Fibroblast of skin of right biceps (primary cell): ENCODE measurements at places on chromosomes 13 and 19.

DNA sequence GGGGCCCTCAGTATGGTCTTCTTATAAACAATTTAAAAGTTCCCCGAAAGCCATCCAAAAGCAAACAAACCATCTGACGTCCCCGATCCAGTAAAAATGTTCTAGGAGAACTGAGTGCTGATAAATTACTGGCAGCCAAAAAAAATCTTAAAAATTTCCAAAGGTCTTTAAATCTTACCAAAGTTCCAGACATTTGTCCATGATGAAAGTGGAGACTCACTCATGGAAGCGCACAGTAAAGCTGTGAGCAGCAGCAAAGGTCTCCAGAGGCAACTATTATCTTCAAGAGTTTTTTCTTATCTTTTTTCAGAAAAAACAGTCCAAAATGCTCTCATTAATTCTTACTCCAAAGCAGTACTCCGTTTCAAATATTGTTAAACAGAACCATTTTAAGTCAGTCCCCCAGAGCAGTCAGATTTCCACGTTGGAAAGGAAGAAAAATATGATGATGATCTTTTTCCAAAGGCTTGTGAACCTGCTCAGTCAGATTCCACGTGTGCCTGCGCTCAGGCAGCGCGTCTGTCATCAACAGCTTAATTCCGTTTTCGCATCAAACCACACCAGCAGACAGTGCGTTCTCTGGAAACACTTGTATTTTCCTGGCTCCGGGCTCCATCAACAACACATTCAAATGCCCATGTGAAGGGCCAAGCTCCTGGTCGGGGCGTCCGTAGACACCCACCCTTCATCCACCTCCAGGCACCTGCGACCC, 85.4 kb downstream of the COL4A1 start:
- no peak for DNase-seq

GRCh38 chr13:74771964-74772363, 637.8 kb upstream of the KLF12 start:
- peak; percentile 90 for DNase-seq

DNA sequence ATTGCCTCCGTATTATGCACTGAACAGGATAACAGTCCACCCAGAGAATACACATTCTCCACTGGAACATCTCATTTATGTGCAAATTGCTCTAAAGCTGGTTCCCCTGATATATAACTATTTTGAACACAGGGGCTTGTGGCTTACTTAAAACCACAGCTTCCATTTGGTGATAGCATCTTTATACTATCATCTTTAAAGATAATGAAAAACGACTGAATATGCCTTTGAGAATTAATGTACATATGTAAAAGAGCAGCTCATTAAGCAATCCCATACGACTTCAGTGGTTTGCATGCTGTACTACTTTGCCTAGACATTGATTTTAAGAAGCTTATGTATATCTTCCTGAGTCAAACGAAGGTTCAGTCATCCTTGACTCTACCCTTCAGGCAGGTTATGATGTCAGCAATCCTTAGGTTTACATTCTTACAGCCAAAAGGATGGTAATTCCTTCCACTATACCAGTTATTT, 40.8 kb downstream of the BRD4 start:
- peak; percentile 61 for DNase-seq

DNA sequence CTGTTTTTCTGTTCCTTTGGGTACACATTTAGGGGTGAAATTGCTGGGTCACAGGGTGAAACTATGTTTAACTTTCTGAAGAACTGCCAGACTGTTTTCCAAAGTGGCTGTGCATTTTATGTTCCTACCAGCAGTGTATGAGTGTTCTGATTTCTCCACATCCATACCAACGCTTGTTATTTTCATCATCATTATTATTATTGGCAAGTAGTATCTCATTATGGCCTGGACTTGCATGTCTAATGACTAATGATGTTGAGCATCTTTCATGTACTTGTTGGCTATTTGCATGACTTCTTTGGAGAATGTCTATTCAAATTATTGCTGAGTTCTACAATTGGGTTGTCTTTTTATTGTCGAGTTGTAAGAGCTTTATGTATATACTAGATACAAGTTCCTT, 321.8 kb upstream of the HTR2A start:
- DNase-seq, result no peak

DNA sequence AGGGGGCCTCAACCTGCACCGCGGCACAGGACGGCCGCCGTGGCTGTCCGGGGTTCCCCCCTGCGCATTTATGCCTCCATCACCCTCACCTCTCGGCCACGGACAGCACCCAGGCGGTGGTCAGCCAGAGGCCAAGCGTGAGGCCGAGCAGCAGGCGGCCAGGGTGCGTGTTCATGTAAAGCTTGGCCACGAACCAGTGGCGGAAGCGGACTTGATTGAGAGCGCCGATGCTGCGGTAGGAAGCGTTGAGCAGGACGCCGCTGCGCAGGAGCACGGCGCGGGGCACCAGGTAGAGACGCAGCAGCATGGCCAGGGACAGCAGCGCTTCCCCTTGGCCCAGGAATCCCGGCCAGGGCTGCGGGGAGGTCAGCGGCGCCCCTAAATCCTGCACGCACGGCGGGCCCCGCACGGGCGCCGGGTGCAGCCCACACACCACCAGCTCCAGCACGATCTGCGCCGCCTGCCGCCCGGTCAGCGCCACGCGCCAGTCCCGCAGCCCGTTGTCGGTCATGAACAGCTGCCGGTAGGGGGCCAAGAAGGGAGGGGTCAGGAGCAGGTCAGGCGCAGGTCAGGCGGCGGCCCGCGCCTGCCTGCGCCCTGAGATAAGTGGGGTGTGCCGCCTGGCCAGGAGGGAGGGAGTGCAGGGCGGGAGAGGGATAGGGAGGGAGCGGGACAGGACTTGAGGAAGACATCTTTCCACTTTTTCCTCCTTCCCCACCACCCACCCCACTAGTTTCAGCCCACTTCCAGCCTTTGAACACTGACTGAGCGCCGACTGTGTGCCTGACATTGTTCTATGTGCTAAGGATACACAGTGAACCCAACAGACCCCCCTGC, 6.5 kb downstream of the KCNN4 start:
- peak; percentile 73 for DNase-seq

DNA sequence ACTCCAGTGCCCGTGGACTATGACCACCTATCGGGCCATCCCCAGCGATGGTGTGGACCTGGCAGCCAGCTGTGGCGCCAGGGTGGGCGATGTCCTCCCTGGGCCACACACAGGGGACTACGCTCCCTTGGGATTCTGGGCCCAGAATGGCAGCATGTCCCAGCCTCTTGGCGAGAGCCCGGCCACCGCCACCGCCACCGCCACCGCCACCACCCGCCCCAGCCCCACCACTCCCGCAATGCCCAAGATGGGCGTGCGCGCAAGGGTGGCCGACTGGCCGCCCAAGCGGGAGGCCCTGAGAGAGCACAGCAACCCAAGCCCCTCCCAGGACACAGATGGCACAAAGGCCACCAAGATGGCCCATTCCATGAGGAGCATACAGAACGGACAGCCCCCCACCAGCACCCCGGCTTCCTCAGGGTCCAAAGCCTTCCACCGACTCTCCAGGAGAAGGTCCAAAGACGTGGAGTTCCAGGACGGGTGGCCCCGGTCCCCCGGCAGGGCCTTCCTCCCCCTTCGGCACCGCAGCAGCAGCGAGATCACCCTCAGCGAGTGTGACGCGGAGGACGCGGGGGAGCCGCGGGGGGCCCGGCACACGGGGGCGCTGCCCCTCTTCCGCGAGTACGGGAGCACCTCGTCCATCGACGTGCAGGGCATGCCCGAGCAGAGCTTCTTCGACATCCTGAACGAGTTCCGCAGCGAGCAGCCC, 142.3 kb downstream of the DPF1 start:
- no peak for DNase-seq

- peak; percentile 72 for DNase-seq
Observed at GRCh38 chr13:105334211-105334610, 1201.3 kb downstream of the EFNB2 start.

GRCh38 chr19:41821003-41821735, 23.3 kb downstream of the LYPD4 start:
- DNase-seq, result no peak

DNA sequence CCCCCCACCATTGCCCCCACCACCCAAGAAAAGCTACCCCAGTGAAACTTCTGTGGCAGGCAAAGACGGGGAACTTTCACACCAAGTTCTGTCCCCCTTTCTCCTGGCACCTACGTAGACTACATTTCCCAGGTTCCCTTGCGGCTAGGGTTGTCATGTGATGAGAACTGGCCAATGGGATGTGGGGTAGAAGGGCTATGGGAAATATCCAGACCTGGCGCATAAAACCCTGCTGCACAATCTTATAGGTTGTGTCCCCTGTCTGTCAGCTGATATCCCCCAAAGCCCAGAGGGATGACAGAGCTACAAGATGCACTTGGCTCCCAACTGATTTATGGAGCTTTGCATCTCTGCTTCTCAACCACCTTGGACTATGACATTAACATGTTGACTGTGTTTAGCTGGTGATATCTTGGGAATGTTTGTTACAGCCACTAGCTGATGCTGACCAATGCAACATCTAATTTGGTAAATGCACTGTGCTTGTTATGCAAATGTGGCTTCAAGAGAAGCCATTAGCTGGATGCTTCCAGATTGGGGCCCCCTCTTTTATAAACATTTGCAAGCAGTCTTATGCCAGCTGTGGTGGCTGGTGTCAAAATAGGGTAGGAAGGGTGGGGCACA, 6.1 kb downstream of the SH2D3A start:
- DNase-seq, result no peak

- DNase-seq, result no peak
Observed at GRCh38 chr13:64029343-64030093, 2613.9 kb upstream of the PCDH20 start.

- no peak for DNase-seq
Observed at GRCh38 chr13:40781717-40782116, 7.7 kb upstream of the SLC25A15 start.

- DNase-seq, result no peak
Observed at GRCh38 chr13:101686003-101686402, 233.5 kb downstream of the ITGBL1 start.

DNA sequence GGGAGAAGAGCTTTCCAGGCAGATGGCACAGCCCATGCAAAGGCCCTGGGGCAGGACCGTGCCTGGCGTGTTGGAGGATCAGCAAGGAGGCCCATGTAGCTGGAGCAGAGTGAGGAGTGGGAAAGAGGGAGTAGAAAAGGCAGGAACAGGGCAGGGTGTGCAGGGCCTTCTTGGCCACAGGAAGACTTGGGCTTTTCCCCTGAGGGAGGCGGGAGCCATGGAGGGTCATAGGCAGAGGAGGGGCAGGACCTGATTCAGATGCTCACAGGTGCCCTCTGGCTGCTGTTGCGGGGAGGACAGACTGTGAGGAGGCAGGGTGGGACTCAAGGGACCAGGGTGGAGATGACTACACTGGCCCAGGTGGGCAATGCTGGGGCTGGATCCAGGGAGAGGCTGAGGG, 13.8 kb upstream of the PTPRS start:
- DNase-seq, result no peak

GRCh38 chr13:100128373-100128772, 39.5 kb downstream of the PCCA start:
- peak; percentile 74 for DNase-seq

GRCh38 chr13:55937180-55937579, 1203.5 kb upstream of the PRR20A start:
- no peak for DNase-seq

DNA sequence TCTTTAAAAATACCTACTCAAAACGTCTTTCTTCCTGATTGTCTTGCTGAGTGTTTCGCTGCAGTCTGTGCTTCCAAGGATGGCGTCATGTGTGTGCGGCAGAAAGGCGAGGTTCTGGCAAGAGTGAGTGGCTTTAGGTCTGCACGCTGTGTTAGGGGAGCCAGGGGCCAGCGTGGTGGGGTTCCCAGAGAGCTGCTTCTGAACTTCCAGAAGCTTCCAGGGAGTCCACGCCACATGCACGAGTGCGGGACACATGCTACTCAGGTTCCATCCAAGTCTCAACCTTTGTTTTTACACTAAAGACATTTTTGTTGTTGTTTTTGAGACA, 67.9 kb downstream of the ATP11A start:
- DNase-seq, result no peak

DNA sequence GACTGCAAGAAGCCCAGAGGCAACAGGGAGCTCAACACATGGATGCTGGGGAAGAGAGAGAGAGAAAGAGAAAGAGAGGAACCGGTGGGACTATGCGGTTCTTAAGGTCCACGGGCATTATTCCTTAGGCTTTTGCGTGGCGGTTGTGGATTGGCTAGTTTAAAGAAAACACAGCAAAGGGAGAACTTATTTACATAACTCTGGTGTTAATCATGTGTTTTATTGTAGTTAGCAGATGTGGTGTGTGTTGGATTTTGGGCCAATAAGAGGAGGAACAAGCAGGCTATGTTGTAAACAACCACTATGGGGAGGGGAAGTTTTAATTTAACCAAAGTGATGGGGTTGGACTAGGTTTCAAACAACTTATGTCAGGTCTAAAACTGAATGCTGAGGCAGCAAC, 275.3 kb upstream of the KLF12 start:
- DNase-seq, result no peak

- no peak for DNase-seq
Observed at GRCh38 chr19:29745253-29745652, 30.2 kb upstream of the C19orf12 start.

DNA sequence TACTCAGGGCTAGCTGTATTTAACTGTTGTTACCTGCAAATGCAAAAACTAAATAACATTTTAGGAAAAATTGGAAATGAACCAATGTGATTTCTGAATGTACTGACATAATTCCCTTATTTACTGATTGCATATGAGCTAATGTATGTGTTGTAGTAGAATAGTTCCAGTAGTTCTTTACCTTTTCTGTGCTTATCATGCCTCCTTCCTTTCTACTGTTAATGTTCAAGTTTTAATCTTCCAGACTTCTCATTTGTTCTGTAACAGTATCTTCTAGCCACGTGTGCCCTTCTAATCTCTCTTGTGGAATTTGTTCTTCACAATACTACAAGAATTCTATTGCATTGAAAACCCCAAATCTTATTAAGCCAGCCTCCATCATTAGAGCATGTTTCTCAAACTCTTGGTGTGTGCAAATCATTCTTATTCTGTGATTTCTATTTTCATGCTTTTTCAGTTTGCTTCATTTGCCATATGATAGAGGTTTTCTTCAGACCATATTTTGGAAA, 17.7 kb downstream of the LSM14A start:
- DNase-seq, result no peak

- DNase-seq, result no peak
Observed at GRCh38 chr19:4452230-4452990, 5.2 kb downstream of the UBXN6 start.

- DNase-seq, result no peak
Observed at GRCh38 chr13:24007979-24008620, 110.8 kb upstream of the C1QTNF9B start.

DNA sequence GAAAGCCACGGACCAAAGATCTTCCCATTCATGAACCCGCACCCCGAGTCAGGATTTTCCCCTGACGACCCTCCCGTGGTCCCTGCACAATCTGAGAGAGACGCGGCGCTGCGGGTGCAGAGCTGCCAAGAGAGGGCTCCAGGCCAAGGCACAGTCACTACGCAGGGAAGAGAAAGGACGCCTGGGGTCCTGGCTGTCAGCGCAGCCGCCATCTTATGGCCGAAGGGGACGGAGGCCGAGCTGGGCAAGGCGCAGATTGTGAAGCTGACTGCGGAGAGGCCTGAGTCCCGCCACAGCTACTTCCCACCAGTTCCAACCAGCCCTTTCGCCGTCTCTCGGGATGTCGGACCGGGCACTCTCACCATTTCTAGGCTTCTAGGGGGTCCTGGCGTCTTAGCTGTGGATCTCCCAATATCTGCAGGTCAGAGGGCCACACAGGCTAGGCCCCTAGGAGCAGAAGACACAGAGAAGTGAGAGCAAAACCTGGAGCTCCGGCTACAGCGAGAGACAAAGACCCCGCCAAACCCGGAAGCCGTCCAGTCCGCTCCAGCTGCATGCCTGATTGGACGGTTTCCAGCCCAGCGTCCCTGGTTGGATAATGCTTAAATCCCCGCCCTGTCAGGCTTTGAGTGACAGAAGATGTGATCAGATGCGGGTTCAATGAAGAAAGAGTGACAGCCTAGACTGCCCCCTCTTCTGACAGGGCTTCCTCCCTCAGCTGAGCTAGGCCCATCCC, at the start of gene ZNF100:
Gene ZNF100 (minus strand): TSS at position 515 of the 736 bp plus-strand sequence. CDS start 150 bp downstream, at position 365.
- DNase-seq, result peak; percentile 95
